SIG-M5 (cell line): ENCODE measurements at places on chromosomes 7 and 10.

GRCh38 chr7:142066536-142066935, 45.0 kb upstream of the MGAM2 start:
- no peak for DNase-seq

- no peak for DNase-seq
Observed at GRCh38 chr10:11246752-11247467, 229.2 kb downstream of the CELF2 start.

GRCh38 chr10:33248638-33249037, 85.8 kb downstream of the NRP1 start:
- no peak for DNase-seq

DNA sequence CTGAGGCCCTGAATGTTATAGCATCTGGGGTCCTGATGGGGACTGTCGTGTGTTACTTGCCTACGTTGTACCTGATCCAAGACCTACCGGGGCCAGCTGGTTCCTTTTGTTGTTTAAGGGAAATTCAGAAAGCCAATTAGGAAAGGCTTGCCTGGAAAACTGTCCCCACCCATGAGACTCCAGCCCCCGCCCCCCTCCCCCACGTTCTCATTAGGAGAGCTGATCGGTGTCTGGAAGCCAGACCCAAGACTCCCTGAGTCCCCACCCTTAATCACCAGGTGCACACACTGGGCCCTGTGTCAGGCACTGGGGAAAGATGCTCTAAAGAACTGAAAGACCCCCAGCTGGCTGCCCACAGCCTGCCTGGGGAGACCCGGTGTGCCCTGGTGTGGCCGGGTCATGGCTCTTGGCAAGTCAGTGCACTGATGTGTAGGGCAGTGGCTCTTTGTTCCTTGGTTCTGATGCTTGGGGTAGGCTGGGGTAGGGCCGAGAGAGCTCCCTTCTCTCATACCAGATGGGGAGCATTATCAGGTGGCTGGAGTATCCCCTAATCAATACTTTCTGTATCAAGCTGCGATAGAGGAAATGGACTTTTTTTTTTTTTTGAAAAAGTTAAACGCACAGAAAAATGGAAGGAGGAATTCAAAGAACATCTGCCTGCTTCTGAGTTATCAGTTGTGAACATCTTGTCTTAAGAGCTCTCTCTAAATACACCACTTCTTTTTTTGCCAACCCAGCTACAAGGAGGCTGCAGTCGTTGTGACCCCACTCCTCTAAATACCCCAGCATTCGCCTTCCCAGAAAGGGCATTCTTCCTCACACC, 16.9 kb downstream of the TSPAN15 start:
- no peak for DNase-seq

DNA sequence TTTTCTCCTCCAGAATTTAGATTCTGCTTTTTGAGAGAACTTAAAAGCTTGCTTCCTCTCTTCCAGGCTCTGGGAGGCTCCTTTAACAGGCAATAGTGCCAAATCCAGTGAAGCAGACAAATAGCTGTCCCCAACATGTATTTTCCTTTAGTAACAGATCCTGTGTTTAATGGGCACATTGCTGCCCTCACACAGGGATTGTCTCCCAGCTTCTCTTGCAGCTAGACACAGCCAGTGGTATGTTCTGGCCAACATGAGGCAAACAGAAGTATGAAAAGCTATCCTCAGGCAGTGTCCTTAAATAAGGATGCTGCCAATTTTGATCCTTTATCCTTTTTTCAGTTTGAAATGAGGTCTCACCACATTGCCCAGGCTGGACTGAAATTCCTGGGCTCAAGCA, 38.2 kb downstream of the MALSU1 start:
- no peak for DNase-seq
